Spleen (tissue), 13 donors: ENCODE measurements at places on chromosomes 7 and 10.

DNA sequence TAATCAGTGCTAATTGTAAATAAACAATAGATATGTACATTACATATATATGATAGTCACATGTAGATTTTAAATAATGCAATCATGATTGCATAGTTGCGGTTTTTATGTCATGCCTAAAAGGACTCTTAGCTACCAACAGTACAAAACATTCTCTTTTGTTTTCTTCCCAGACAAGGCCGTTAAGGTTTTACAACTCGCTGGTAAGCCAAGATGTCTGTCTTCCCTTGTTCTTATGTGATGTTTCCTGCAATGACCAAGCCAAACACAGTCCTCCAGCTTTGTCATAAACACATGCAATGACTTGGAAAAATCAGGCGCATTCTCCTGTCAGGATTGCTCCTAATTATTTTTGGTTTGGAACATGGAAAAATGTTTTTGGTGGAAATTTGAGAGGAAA is 192.3 kb upstream of the GLI3 start:
- no peak for DNase-seq

- no peak for DNase-seq
Observed at GRCh38 chr7:116731023-116731395, 59.0 kb downstream of the MET start.

GRCh38 chr10:131231323-131231964 is 80.1 kb downstream of the TCERG1L start:
- peak; percentile 57 for DNase-seq

DNA sequence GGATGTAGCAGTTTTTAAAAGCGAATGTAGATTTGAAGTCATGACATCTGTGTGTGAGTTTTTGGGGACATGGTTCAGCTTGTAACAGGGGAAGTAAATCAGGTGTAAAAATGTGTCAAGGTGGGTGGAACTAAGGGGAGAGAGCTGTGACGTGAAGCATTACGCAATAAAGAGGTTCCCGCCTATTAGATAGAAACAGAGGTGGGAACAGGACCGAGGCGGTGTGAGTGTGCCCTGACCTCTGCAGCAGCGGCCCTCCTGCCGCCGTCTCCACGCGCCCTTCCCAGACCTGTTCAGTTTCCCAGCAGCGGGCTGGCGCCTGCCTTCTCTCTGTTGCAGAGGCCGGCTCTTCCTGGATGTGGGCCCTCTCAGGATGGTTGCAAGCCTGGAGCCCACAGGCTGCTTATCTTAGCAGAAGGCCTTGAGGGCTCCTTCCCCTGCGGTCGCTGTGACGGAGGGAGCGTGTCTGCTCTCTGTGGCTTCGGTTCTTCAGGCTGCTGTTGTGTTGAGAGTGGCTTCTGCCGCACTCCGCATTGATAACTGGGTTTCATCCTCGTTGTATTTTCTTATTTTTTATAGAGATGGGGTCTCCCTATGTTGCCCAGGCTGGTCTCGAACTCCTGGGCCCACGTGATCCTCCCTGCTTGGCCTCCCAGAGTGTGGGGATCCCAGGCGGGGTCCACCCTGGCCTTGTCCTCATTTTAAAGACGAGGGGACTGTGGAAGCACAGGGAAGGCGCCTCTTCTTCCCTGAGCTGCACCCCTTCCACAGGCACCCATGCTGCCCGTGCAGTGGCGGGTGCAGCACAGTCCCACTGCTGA is 65.0 kb downstream of the DNAJB6 start:
- peak; percentile 74 for DNase-seq

- DNase-seq, result no peak
Observed at GRCh38 chr7:7183838-7184463, 1.6 kb downstream of the C1GALT1 start.

GRCh38 chr7:44325201-44325671 is at the start of gene CAMK2B:
TSS of gene CAMK2B (minus strand) at chr7:44325594. CDS start at chr7:44325421, 173 bp downstream.
- DNase-seq, result no peak

DNA sequence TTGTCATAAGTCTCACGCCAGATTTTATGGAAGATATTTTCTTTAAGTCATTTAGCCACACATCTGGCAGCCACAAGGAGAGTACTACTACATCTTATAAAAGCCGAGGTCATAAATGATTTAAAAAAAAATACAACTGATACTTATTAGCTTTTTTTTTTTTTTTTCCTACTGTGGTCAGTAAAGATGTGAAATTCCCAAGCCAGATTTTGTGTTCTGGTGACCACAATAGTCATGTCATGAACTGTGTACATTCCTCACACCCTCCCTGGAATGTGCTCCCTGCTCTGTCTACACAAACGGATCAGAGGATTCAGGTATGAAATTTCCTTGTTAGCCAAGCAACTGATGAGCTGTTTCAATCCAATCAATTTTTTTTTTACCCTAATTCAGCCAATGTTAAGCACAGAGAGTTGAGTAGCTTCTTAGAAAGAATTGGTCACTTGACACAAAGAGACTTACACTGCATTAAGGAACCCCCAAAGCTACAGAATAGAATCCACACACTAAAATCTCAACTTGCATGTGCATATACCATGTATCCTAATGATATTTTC is 54.7 kb downstream of the CHRM2 start:
- no peak for DNase-seq

DNA sequence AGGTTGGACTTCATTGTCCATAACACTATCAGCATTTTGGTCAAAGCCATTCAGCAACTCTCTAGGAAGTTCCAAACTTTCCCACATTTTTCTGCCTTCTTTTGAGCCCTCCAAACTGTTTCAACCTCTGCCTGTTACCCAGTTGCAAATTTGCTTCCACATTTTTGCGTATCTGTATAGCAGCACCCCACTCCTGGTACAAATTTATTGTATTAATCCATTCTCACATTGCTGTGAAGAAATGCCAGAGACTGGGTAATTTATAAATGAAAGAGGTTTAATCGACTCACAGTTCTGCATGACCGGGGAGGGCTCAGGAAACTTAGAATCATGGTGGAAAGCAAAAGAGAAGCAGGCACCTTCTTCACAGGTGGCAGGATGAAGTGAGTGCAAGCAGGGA is 198.8 kb downstream of the MTERF1 start:
- DNase-seq, result no peak

GRCh38 chr7:127974446-127975035 is 56.7 kb downstream of the LRRC4 start:
- no peak for DNase-seq

GRCh38 chr7:150586785-150587152 is 19.6 kb downstream of the GIMAP4 start:
- no peak for DNase-seq

GRCh38 chr7:7565746-7566650 is 686 bp upstream of the MIOS start:
- peak; percentile 81 for DNase-seq

DNA sequence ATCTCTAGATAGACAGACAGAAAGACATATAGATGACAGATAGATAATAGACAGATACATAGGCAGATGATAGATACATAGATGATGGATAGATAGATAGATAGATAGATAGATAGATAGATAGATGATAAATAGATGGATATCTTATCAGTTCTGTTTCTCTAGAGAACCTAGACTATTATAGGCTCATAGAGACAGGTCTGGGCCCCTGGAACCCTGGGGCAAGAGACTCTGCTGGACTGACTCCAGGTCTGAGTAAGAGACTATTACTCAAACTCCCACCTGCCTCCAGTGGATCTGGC is 58.3 kb downstream of the FRMPD2 start:
- no peak for DNase-seq

- DNase-seq, result peak; percentile 76
Observed at GRCh38 chr10:70355051-70356021, 27.1 kb downstream of the LRRC20 start.

GRCh38 chr7:49773218-49773935 is at the start of gene VWC2:
TSS of gene VWC2 (plus strand) at chr7:49773638. CDS start at chr7:49775436, 1,798 bp downstream.
- DNase-seq, result peak; percentile 70

- no peak for DNase-seq
Observed at GRCh38 chr7:32611201-32612099, 116.2 kb downstream of the AVL9 start.

DNA sequence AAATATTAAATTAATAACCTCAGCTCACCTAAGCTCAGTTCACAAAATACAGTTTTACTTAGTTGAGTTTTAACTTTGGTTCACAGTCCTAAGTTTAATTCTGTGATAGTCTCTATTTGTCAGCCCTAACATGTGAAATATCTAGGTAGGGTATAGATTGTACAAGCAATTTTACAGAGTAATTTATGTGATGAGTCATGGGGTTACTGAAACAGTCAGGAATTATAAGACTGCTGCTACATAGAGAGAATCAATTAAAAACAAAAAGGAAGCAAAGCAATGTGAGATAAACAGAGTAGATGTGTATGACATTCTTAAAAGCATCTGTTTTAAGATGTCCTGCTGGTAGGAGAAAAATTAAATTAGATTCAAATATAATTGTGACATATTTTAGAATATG is 1018.2 kb upstream of the KCND2 start:
- no peak for DNase-seq

- no peak for DNase-seq
Observed at GRCh38 chr10:101938305-101939007, 94.9 kb upstream of the KCNIP2 start.

- DNase-seq, result no peak
Observed at GRCh38 chr7:27996141-27996540, 184.5 kb downstream of the JAZF1 start.

GRCh38 chr10:29723726-29724125 is 89.0 kb upstream of the SVIL start:
- no peak for DNase-seq
